Germinal center (tissue), 1 donor: ENCODE measurements at places on chromosomes 11 and 22.

GRCh38 chr11:109884501-109884900, 208.7 kb upstream of the ZC3H12C start:
- no peak for DNase-seq

- no peak for DNase-seq
Measured at GRCh38 chr11:113161711-113162591, 152.4 kb upstream of the TTC12 start.

GRCh38 chr22:24827296-24827695, 21.3 kb downstream of the SGSM1 start:
- no peak for DNase-seq

DNA sequence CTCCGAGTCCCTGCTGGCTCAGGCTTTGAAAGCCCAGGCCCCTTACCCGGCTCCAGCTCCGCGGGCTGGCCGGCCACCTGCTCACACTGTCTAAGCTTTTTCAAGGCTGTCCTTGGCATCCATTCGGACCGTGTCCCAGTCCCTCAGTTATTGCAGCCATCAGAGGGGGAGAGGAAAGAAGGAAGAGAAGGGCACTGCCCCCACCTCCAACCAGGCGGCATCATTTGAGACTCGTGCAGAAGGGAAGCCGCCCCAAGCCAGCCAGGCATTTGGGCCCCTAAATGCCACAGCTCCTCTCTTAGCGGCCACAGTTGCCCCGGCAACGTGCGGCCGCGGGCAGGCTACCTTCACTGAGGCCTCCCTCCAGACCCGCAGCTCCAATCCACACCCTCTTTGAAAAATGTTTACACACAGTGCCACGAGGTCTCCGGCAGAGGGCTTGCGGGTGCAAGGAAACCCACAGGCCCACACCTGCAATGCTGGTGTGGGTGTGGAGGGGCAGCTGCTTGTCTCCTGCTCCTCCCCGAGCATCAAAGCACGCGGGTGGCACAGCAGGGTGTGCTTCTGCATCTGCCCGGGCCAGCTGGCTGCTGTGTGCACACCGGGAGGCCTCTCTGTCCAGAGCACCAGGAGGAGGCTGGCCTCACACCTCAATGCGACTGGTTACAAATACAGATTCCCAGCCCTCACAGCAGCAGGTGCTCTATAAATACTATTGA, 124.4 kb downstream of the CTTN start:
- no peak for DNase-seq

DNA sequence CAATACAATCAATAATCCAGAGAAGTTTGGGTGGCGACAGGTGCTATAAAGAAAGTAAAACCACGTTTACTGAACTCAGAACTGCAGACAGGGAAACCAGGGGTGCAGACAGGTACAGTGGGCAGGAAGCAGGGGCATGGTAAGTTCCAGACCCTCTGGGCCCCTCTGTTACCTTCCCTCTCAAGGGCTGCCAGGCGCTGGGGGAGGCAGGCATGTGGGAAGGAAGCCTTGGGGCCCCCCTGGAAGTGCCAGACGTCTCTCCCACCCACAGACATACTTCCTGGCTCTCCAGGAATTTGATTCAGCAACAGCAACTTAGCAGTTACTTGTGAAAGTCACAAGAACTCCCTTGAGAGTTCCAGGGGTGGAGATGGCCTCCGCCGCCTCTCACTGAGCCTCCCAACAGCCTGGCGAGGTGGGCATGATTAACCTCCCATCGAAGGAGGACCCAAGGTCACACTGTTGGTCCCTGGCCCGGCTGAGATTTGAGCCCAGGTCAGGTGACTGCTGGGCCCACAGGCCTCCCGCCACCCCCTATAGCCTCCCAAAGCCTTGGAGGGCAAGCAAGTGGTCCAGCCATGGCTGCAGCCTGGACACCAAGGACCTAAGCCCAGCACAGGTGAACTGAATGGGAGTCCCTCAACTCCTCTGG, 14.1 kb upstream of the TSKU start:
- DNase-seq, result no peak

DNA sequence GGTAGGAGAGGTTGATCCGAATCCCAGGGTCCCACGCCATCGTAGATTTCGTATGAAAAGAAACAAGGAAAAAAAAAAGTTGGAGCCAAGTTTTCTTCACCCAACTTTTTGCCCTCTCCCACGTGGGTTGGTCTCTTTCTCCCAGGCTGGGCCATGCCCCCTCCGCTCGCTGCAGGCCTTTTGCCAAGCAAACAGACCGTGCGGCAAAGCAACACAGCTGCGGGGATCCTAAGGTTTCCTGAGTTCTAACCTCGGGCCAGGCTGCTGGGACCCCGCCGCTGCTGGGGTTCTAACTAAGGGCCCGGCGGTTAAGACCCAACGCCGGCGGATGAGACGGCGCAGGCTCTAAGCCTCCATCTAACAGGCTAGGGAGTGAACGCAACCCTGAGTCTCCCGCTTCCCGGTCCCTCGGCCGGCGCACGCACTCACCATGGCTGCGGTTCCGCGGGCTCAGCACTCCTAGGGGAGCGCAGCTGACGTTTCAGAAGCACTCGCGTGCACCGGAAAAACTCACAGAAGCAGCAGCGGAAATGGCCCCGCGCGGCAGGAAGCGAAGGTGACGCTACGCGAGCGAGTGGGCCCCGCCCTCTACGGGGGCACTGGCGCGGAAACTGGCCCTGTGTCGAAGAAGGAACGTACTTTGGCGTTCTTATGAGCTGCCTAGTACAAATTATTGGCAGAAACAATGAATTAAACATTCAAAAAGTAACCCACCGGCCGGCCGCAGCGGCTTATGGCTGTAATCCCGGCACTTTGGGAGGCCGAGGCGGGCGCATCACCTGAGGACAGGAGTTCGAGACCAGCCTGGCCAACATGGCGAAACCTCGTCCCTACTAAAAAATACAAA, at the start of gene SNU13:
Gene SNU13 (minus strand): TSS at position 503 of the 847 bp plus-strand sequence. CDS start 71 bp downstream, at position 432.
- DNase-seq, result peak; percentile 92

DNA sequence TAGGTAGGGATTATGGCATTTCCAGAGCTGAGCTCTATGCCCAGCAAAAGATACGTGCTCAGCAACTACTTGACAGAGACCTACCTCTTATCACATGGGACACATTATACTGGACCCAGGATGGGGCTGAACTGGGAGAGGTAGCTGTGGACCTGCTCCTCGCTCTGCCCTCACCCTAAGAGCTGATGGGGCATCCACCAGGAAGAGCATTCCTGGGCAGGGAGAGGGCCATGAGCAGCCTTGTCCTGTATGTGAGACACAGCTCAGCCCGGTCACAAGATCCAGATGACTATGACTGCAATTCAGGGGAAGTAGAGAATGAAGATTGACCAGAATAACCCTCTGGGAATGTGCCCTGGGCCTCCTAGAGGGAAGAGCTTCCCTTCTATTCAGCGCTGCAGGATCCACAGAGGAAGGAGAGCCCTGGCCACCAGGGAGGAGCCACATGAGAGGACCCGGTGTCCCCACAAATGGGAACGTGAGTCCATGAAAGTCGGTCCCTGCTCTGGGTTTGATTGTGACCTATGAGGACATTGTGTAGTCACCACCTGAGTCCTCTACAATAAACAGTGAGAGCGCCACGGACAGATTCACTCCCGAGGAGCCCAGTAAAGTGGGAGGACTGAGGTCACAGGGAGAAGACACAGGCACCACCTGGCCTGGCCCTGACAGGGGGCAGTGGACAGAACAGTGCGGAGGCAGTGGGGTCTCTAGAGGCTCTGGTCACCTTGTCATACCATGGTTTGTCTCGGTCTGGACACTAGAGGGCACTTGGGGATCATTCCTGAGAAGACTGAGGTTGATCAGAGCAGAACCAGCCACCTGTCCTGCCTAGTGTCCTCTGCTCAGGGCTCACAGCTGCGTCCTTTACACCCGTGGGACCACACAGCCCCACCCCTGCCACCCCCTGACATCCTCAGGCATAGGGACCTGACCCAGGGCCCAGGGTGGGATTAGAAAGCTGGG, 99.5 kb downstream of the ZNF280B start:
- peak; percentile 52 for DNase-seq

GRCh38 chr22:38645430-38645829, 10.8 kb downstream of the FAM227A start:
- no peak for DNase-seq

DNA sequence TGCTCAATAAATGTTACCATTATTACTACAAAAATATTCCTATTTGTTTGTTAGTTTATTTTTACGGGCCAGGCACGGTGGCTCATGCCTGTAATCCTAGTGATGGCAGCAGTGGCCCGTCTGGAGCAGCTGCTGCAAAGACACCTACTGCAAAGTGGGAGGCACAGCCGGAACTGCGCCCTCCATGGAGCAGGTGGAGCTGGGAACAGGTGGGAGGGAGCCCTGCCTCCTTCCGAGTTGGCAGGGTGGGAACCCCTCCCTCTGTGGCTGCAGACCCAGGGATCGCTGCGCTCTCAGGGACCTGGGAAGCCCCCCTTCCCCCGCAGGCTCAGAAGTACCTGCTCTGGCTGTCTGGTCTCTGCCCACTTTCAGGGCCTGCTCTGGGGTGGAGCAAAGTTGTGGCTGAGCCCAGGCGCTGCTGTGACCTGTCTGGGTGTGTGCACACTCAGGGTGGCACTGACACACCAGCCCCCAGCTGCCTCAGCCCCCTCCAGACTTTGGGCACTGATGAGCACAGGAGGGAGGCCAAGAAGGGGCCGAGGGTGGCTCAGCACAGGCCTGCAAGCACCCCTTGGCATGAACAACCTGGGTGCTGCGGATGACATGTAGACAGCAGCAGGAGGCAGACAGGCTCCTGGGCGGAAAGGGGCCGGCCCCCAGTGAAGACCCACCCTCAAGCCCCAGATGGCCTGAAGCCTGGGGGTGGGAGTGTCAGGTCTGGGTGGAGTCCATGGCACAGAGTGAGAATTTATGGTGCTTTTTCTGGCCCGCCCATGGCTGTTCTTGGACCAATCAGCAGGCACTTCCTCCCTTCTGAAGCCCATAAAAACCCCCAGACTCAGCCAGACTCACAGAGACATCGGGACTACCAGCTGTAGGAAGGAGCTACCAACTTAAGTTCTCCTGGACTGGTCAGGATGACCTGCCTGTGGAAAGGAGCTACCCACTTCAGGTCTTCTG, 103.7 kb upstream of the CLMP start:
- DNase-seq, result no peak

- no peak for DNase-seq
Measured at GRCh38 chr11:68682531-68682961, 1.8 kb upstream of the GAL start.

DNA sequence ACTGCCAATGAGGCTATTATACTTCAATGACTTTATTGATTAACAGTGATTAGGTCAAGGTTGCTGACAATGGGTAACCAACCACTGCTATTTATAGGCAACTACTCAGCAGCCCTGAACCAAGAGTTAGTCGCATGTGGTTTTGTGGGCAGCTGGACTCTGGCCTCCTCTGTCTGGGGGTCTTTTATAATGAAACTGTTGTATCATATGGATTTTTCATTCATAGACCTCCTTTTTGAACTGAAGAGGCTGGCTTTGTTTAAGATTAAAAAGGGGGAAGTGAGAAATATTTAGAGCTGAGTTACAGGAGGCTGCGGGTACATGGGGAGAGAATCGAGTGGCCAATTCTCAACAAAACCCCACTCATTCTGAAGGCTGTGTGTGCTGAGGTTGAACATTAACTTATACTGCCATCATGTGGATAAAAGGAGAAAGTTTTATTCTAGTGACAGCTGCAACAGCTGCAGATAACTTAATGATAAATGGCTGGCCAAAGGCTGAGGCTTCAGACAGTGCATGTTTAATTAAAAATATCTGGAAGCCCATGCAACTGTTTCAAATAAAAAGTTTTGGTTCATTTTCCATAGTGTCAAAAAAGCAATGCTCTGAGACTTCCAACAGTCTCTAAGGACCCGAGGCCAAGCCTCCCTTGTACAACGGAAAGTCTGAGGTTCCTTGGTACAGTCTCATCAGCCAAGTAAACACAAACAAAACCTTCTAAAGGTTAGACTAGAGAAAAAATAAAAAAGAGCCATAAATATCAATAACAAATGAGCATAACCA, 682.6 kb downstream of the KCNA4 start:
- no peak for DNase-seq

- DNase-seq, result no peak
Measured at GRCh38 chr11:57244911-57245310, 7.9 kb upstream of the APLNR start.

GRCh38 chr22:36086170-36086490, 57.5 kb upstream of the RBFOX2 start:
- no peak for DNase-seq

DNA sequence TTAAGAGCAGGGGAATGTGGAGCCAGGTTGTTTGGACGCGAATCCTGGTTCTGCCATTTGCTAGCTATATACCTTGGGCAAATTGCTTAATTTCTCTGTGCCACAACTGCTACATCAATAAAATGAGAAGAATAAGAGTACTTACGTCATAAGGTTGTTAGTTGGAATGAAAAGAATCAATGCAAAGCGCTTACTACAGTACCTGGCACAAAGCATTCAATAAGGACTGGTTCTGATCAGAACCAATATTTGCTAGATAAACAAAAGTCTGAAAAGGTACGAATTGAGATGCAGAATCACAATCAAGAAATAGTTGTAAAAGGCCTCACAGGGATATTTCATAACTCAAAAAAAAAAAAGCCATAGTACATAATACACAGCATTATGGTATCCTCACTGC, 11.2 kb downstream of the AMBRA1 start:
- no peak for DNase-seq

DNA sequence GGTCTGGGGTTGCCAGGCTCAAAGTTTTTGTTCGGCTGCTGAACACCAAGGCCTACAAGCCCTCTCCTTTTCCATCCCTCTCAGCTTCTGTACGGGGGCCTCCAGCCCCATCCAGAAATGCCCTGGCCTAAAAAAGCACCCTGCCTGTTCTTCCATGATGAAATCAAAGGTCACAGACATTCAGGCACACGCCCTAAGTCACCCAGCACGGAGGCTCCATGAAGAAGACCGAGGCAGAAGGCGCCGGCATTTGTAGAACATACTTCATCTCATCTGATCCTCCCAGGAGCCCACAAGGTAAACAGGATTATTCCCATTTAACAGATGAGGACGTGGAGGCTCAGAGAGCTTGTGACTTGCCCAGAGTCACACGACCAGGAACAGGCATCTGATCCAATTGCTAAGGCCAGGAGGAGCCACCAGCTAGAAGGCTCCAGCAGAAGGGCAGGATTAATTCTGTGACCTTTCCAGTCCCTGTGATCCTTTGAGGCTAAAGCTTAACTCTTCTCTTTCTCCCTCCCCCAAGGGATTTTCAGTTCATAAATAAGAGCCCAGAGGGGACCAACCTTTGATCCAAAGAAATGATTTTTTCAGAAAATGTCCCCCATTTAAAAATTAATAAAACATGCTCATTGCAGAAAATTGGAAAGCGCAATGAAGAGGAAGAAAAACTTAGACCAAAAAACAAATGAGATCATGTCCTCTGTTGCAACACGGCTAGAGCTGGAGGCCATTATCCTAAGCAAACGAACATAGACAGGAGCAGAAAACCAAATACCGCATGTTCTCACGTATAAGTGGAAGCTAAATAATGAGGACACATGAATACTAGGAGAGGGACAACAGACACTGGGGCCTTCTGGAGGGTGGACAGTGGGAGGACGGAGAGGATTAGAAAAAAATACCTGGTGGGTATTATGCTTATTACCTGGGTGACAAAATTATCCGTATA, 38.7 kb downstream of the CYTH4 start:
- no peak for DNase-seq

- no peak for DNase-seq
Measured at GRCh38 chr11:8100605-8101004, 19.6 kb downstream of the TUB start.

GRCh38 chr22:23200898-23201297, 20.6 kb downstream of the BCR start:
- DNase-seq, result no peak
